Right kidney (tissue), 9 donors: ENCODE measurements at places on chromosomes 16 and 17.

DNA sequence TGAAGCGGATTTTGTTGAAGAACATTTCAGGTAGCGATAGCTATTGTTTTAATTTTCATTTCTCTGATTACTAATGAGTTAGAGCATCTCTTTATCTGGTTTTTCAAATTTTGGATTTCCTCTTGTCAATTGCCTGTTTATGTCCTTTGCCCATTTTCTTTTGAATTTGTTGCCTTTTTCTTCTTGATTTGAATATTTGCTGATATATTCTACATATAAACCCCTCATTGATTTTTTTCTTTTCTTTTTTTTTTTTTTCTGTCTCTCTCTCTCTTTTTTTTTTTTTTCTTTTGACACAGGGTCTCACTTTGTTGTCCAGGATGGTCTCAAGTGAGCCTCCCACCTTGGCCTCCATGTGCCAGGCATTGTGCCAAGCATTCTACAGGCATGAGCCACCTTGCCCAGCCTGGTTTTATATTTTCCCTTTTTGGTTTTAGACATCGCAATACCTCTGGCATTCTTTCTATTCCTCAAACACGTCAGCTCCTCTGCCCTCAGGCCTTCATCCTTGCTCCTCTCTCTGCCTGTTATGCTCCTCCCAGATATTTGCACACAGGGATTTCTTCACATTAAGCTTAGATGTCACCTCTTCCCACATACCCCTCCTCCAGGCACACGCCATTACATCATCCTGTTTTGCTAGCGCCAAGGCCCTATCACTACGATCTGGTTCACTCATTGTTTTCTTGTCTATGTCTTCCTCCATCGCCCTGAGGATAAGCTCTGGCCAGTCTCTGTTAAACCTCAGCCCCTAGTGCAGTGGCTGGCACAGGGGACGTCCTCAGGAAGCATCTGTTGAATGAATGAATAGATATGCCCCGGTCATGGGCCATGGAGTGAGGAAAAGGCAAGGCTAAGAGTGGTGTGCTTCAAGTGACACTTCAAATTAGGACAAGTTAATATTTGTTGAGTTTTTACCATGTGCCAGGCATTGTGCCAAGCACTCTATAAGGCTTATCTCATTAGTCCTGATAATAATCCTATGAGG is 8.6 kb downstream of the SARM1 start:
- no peak for DNase-seq

DNA sequence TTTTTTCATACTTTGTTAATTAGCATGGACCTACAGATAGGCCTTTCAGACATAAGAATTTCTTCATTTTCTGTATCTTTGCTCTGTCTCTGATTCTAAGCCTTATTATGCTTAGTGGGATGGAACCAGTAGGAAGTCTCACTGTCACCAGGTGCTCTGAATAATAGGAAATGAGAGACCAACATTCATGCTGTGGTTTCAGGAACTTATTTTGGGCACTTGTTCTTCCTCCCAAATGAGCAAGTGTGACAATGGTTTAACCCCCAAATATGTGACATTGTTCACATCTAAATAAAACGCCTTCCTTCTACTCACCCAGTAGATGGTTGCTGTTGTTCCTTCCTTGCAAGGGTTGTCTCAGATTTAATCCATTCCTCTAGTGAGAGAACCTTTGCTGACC is 100.2 kb downstream of the SYCE1L start:
- DNase-seq: no peak

GRCh38 chr17:36683387-36683786 is 82.0 kb downstream of the MRM1 start:
- DNase-seq: no peak

GRCh38 chr16:88970050-88970449 is 7.0 kb downstream of the CBFA2T3 start:
- no peak for DNase-seq

DNA sequence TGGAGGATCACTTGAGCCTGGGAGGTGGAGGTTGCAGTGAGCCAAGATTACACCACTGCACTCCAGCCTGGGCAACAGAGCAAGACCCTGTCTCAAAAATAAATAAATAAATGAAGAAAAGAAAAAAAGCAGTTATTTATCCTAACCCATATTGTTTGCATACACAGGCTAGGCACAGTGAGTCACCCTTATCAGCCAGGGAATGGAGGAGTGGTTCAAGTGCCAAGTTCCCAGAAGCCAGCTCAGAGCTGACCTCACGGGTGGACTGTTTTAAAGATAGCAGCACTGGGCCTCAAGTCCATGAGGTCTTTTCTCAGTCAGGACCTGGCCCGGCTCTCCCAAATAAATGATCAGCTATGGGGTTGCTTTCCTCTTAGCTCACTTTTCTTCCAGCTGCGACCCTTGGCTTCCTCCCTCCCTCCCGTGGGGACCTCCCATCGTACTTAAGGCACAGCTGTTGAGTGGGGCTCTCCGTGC is 22.6 kb upstream of the MGAT5B start:
- no peak for DNase-seq

DNA sequence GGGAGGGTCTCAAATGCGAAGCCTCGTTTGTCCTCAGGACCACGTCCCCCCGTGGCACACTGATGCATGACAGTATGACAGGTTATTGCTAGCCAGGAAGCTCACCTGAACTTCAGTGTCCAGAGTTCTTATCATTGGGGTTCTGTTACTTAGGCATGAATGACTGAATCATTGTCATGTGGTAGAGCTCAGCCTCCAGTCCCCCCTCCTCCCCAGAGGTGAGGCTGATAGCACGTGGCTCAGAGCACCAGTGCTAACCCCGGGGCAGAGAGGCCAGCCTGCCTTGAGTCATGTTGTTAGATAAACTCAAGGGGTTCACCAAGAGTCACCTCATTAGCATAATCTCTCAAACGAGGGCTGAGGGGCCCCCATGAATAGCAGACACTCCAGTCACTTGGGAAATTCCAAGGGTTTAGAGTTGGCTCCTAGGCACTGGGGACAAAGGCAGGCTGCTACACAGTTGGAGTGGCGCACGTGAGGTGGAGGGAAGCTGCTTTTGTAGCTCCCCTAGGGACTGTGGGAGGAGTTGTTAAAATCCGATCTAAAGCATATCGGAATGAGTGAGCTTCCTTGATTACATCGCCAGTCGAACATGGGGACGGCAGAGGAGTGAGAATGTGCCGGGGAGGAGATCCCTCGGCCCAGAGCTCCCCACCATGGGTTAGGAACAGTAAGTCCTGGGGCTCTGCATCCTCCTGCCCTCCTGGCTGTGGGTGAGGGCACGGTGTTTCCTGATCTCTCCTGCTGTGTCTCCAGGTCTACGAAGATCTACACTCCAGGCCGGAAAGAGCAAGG is 18.2 kb downstream of the DHX38 start:
- DNase-seq: no peak

DNA sequence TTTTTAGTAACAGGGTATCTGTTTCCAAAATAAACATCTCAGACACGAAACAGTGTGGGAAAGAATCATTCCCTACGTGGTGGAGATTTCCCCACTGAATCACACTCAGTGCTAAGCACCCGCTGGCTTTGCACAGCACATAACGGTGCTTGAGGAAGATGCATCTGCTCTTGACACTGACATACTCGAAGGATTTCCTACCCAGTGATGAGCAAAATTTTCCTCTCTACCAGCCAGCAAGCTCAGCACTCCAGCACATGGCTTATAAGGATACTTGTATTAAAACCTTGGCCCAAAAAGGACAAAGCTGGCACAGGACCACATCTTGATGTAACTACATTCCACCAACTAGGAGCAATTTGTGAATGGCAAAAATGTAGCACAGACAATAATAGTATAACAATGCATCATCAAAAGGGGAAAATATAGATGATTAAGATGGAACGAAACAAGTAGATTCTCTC is 59.0 kb downstream of the ANKFY1 start:
- DNase-seq: no peak

DNA sequence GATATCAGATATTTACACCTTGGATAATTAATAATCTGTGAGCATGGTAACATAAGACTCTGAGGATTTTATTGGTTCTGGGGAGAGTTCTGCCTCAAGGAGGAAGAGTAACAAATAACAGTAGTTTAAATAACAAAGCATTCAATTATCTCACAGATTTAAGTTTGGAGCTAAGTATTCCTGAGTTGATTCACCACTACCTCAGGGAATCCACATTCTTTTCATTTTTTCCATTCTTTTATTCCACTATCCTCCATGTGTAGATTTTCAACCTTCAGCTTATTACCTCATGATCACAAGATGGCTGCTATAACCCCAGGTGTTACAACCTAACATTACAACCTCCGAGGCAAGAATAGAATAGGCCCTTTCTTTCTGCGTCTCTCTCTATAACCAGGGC is 252.2 kb upstream of the TOX3 start:
- no peak for DNase-seq

GRCh38 chr17:28030386-28030785 is 12.1 kb upstream of the NLK start:
- no peak for DNase-seq

DNA sequence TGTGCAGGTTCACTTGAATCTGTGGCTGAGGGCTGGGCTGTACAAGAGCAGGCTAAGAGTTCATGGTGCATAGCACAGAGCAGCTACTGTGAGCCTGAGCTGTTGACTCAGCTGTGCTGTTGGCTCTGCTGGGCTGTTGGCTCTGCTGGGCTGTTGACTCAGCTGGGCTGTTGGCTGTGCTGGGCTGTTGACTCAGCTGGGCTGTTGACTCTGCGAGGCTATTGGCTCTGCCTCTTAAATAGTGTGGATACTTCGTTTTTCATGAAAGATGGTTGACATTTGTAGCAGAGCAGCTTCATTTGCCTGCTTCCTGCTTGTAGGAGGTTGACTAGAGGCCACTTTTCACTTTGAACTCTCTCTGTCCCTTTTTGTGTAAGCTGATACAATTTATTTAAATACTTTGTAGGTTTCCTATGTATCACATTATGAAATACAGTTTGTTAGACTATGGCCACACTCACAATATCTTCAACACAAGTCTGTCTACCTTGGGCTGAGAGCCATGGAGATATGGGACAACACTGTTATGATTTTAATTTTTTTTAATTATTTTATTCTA is 40.3 kb upstream of the CCNF start:
- DNase-seq: no peak

- no peak for DNase-seq
Observed at GRCh38 chr16:1105888-1106620, 10.0 kb upstream of the C1QTNF8 start.
